Nephron progenitor cell (in vitro differentiated cells): ENCODE measurements at places on chromosomes 11 and 22.

DNA sequence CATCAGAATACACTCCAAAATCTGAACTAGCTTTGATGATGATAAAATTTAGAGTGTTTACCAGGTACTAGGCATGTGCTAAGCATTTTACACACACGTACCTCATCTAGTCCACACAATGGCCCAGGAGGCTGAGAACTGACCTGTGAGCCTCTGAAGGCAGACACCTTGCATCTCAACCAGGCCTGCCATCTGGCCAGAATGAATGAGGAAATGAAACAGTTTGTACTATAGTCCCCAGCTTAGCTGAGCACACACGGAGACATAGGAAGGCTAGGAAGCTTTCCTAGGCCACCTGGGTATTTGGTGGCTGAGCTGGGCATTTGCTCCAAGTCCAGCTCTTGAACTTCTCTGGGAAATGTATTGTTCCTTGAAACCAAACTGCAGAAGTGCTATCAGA is 6.9 kb upstream of the SHANK3 start:
- H3K4me3 ChIP-seq: no peak overlapping the region
- no peak for DNase-seq
- H3K27ac ChIP-seq: peak overlapping the region; percentile 95
- peaks cover 10% of the 10 kb centered on the region for H3K27me3 ChIP-seq
- no peaks in the 10 kb centered on the region for H3K36me3 ChIP-seq

DNA sequence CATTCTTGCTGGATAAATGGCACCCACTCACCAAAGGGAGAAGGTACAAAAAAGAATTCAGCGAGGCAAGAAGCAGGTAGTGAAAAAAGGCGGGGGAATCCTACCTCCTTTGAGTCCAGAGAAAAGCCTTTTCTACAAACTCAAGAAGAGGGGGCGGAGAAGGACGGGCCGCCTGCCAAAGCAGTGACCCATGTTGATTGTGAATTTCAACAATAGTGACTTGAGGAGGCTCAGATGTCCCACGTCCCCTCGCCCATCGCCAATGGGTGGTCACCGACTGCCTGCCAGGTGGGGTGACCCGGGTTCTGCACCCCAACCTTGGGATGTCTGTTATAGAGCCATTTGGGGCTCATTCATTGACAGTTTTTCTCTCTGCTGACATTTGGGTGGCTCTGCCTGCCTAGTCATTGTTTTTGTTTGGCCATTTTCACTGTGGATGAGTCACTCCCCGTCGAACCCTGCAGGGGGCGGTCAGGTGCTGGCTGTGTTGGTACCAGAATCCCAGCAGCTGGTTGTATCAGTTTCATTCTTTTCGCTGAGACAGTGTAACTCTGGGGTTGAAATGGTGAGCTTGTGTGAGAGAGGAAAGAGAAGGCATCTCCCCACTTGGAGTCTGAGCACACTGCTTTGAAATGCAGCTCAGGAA is 163.4 kb upstream of the NCAM1 start:
- peaks cover 25% of the 10 kb centered on the region for H3K27me3 ChIP-seq
- H3K4me3 ChIP-seq: no peak overlapping the region
- no peaks in the 10 kb centered on the region for H3K36me3 ChIP-seq
- peaks cover 78% of the 10 kb centered on the region for H3K4me1 ChIP-seq
- peak overlapping the region; percentile 99 for H3K27ac ChIP-seq

DNA sequence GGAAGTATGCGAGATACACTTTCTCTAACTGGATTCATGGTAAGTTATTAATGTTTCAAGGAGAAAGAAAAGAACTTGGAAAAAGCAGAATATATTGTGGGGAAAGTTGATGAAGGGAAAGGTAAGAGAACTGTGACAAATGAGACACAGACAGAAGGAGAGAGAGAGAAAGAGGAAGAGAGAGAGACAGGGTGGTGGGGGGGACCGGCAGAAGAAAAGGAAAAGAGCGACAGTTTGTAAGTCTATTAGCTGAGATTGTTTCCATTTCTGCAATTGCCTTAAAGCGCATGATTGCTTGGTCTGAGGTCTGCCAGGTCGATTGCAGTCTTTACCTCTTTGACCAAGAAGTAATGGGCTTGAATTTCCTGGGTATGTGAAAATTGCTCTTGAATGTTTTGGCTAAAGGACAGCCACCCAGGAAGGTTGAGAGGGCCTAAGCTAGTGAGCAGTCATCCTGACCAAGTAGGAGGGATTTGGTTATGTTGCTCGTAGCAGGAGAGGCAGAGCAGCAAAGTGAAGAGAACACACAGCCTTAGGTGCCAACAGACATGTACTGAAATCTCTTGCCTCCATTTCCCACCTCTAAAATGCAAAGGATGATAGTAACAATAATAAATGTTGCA is 23.6 kb upstream of the TMA7B start:
- H3K4me1 ChIP-seq: peaks cover 81% of the 10 kb centered on the region
- H3K27ac ChIP-seq: no peak overlapping the region
- peaks cover 3% of the 10 kb centered on the region for H3K27me3 ChIP-seq
- DNase-seq: no peak

DNA sequence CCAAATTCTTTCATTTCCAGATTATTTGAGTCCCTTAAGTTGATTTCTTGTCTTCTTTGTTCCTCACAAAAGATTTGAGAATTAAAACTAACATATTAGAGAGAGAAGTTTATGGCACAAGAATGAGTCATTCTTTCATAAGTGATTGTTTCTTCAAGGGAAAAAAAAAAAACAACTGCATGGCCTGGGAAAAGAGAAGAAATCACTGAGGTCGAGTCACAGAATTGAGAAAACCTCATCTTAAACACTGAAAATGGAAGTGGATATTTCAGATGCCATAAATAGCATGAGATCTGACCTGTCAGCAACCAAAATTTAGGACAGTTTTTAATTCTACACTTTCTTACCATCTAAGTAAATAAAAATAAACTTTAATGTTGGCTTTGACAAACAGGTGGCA is 87.2 kb downstream of the CWF19L2 start:
- H3K36me3 ChIP-seq: no peaks in the 10 kb centered on the region
- H3K27me3 ChIP-seq: no peaks in the 10 kb centered on the region
- H3K4me1 ChIP-seq: no peaks in the 10 kb centered on the region
- no peak overlapping the region for H3K4me3 ChIP-seq

GRCh38 chr11:116930177-116930576 is 92.8 kb upstream of the APOA1 start:
- peaks cover 39% of the 10 kb centered on the region for H3K4me1 ChIP-seq
- no peak for DNase-seq
- H3K36me3 ChIP-seq: peaks cover 27% of the 10 kb centered on the region
- peak overlapping the region; percentile 69 for H3K27ac ChIP-seq
